ENCODE measurements at places on chromosomes 16 and 17.

DNA sequence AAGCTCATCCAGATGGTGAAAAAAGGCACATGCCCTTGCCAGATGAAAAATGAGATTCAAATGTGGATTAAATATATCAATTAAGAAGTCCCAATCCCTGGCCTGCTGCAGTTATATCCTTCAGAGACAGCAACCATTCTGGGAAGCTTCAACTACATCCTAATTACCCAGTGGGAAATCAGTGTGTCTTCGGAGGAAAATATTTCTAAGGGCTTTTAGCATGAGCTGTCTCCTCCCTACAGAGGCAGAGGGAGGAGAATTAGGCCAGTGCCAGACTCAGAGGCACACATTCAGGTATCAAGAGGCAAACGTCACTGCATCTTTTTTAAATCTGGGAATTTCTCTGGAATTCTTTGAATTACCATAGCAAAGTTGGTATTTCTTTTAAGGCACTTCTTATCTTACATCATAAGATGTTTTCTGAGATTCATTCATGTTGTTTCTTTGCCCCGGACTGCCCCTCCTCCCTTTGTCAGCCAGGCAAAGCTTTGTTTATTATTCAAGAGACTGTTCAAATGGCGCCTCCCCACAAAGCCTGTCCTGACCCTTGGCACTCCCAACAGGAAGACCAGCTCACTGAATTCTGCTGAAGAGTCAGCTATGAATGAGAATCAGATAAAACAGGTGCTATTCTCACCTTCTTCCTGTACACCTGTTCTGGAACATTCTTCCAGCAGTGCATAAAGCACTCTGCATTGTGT is 38.3 kb upstream of the SMPD3 start:
- no peak for DNase-seq

DNA sequence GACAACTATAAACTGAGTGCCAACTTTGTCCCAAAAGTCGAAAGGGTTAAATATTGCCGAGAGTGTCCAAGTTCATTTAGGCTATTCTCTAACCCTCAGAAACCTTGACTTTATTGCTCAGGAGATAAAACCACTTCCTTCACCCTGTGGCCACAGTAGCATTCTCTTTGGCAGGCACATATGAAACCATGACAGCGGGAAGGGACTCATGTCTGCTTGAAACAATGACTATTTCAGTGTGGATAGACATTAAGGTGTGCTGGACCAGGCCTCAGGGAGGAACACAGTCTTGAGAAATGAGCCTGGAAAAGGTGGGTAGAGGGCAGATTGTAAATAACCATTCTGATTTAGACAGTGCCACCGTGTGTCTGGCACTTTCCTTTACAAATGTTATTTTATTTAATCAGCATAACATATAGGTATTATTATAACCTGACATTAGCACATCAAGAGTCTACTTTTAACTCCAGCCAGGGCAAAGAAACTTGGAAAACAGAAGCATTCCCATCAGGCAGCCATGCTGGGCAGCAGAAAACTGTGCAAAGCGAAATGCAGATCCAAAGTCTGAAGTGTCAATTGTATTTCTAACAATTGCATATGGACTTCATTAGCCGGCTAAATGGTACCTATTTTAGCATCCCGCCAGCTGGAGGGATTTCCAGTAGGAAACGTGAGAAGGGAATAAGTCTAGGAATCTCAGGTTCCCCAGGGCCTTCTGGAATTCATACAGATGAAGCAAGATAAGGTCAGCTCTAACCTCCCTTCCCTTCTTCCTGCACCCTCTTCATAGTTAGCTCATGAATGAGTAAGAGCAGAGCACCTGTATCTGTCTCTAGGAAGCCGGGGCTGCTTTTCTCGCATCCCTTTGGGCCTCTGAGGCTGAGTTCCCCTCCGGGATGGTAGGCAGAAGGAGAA is 212.8 kb upstream of the ELAC2 start:
- no peak for DNase-seq

- DNase-seq, result no peak
These were observed 31.3 kb downstream of the NLRC5 start for GRCh38 chr16:57020651-57021050.

- DNase-seq, result no peak
These were observed 29.8 kb upstream of the C1QL1 start for GRCh38 chr17:44997733-44998520.

DNA sequence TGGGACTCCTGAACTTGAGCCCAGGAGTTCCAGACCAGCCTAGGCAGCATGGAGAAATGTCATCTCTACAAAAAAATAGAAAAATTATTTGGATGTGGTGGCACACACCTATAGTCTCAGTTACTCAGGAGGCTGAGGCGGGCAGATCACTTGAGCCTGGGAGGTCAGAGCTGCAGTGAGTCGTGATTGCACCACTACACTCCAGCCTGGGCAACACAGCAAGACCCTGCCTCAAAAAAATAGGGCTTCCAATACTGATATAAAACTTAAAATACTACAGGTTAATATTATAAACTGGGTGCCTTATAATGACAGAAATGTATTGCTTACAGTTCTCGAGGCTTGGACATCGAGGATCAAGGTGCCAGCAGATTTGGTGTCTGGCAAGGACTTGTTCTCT is 10.6 kb downstream of the CES2 start:
- no peak for DNase-seq

DNA sequence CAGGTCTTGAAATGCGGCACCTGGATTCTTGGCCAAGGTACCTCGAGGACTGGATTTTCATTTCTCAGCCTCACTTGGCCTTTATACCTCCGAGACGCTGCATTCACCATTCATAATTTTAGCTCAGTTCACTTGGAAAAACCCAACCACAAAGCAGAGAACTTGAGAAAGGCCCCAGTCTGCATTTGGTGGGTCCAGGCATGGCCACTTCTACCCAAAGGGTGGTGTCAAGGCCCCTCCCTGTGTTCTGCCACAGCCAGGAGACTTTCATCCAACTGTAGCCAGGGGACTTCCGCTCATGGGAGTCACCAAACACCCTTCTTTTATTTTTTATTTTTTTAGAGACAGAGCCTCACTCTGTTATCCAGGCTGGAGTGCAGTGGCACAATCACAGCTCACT is 14.7 kb upstream of the TVP23A start:
- no peak for DNase-seq

GRCh38 chr17:61338874-61339478 is 60.7 kb upstream of the TBX2 start:
- no peak for DNase-seq

DNA sequence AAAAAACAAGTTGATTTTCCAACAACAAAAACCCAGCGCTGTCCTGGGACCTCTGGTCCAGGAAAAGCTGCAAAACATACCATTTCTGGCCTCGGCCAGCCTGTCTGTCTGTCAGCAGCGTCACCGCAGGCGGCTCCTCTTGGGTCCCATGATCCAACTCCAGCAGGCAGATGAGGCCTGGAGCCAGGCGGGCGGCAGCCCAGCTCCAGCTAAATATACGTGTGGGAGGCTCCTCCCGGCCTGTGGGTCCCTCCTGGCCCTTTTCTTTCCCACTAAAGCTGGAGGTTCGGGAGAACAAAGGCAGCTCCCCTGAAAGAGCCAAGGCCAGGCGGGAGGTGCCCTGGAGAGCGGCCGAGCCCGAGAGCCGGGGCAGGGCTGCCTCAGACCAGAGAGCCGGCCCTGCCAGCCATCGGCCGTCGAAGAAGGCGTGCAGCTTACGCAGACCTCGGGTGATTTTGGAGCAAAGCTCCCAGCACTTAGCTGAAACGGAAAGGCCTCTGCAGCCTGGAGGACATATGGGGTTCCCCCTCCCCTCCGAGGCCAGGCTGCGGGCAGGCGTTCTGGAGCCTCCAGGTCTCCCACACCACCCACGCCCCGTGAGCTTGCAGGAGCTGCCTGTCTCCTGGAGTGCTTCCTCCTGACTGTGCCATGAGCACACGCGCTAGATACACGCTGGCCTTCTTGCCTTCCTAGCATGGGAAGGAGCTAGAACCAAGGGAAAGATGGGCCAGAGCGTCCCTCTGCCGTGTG is 19.9 kb upstream of the JPH3 start:
- no peak for DNase-seq

DNA sequence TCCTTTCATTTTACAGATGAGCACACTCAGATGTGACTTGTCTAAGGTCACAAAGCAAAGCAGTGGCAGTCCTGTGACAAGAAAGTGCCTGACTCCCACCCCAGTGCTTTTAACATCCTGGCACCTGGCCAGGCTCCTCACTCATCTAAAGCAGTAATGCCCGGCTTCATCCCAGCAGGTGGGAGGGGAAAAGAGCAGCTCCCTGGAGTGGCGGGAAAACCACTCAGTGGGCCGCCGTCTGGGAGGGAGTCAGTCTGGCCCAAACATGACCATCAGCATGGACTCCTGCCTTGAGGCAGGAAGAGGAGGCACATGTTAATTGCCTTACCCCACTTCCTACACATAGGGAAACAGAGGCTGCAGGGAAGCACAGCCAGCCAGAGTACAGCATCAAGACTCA is 2.6 kb downstream of the PCGF2 start:
- DNase-seq, result no peak

GRCh38 chr16:3183445-3184139 is 4.4 kb upstream of the OR1F1 start:
- DNase-seq, result no peak

GRCh38 chr17:67518876-67519275 is 141.8 kb downstream of the PITPNC1 start:
- DNase-seq, result no peak
